ENCODE measurements at places on chromosomes 16 and 17.

GRCh38 chr17:64634218-64634617 is 27.9 kb downstream of the SMURF2 start:
- no peak for DNase-seq

DNA sequence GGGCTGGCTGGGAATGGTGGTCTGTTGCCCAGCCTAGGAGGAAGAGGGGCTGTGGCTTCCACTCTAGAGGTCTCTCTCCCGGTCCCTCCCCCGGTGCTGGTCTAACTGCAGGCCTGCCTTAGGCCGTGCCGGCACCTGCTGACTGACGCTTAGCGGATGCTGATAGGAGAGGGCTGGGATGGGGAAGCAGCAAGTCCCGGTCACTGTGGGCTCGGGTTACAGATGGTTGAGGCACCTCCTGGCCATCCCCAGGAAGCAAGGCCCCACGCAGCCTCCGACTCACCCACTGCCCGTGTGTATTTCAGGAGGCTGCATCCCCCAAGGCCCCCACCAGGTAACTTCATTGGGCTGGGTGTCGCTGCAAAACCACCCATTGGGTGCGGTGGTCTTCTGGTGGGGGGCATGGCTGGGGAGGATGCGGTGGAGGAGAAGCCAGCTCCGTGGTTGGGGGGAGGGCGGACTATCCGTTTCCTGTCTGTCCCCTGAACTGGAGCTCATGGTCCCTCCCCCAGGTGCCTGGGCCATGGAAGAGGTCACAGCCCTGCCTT is 278.9 kb downstream of the SEC14L1 start:
- DNase-seq, result no peak

DNA sequence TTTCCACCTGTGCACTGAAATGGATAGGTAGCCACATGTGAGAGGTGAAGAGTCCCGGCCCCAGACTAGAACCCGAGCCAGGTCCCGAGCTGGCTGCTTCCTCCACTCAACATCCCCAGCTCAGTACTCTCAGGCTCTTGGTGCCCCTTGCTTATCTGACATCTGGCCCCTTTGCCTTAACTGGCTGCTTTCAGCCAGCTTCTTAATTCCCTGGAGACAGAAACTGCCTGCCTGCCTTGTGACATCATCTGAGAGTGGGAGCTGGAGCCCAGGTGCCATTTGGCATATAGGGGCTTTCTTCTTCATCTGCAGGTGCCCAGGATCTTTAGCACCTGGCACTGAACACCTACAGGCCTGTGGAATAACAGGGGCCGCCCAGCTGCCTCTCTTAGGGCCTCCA is 8.9 kb downstream of the CHAD start:
- no peak for DNase-seq

- no peak for DNase-seq
Measured at GRCh38 chr17:70271200-70271599, 101.9 kb downstream of the KCNJ2 start.

GRCh38 chr16:53612003-53612402 is 91.7 kb downstream of the RPGRIP1L start:
- no peak for DNase-seq

- DNase-seq, result no peak
Measured at GRCh38 chr16:65665586-65665985, 543.7 kb upstream of the CDH11 start.

DNA sequence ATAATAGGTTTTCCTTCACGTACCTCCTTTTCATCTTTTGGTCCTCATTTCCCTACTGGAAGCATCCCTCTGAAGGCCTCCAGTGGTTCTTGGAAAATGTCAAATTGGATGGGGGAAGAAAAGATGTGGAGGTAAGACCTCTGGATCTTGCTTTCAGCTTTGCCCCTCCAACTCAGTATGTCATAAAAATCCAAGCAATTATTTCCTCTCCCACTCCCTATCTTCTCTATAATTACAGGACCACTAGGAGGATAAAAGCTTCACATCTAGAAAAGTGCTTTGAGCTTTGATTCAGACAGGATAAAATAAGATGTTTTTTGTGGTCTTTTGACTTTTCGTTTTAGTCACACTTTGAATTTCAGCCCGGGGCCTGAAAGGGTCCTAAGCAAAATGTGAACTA is 1.7 kb downstream of the TTLL6 start:
- no peak for DNase-seq

GRCh38 chr17:51676691-51677487 is 416.5 kb downstream of the UTP18 start:
- no peak for DNase-seq

- no peak for DNase-seq
Measured at GRCh38 chr16:88448461-88449266, 4.4 kb upstream of the ZFPM1 start.

DNA sequence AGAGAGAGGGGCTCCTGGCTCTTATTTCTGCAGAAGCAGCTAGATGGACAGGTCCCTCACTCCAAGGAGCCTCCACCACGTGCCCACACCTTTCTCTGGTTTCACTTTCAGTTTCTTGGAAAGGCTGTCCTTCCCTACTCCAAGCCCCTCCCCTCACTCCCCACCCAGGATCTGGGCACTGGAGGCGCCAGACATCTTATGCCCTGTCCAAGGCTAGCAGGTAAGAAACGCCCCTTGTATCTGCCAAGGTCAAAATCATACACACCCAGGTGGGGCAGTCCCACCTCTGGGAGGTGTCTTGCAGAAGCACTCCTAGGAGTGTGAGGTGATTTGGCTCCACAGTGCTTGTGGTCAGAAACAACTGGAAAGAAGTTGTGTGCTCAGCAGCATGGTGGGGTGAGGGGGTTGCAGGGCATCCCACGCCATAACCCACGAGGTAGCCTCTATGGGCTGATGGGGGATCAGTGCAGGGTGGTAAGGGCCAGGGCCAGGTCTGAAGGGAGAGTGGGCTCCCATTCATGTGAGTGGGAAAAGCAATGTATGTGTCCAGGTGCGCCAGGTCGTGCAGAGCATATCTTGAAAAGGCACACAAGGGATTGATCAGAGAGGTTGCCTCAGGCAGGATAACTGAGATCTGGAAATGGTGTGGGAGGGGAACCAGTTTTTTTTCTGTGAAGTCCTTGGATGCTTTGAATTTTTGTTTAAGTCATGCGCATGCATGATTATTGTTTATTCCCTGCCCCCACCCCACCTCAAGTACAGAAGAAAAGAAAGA is 31.8 kb upstream of the PRM1 start:
- no peak for DNase-seq

GRCh38 chr17:46025060-46025459 is 26.0 kb downstream of the STH start:
- DNase-seq, result no peak

DNA sequence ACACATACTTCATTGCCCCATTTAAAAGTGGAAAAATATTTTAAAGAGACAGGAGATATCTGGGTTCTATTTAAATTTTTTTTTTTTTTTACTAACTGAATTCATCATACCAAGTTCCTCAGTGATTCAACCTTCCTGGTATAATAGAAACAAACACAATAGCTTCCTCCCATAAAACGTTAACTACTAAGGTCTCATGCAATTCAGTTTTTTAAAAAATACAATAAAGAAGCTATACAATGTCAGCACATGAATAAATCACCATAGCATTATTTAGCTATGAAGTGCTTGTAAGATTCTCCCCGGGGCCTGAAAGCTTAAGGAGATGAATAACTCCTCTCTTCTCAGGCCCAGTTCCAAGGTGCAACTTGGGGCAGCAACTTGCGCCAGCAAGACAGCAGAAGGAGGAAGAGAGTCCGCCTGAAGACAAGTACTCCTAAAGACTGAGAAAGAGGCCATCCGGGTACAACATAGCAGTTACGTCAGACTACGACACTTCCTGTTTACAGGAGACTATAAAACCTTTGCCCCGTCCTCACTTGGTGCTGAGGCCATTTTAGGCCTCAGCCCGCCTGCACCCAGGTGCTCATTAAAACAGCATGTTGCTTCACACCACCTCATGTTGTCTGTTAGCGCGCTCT is 81.5 kb downstream of the MYO1D start:
- no peak for DNase-seq

GRCh38 chr16:84003038-84003437 is 35.0 kb downstream of the NECAB2 start:
- no peak for DNase-seq

- DNase-seq, result no peak
Measured at GRCh38 chr16:2586241-2586640, 48.4 kb downstream of the PDPK1 start.

- DNase-seq, result peak; percentile 83
Measured at GRCh38 chr17:75033346-75034235, 13.2 kb downstream of the ATP5PD start.

GRCh38 chr16:106623-107324 is 28.7 kb downstream of the MPG start:
- peak; percentile 81 for DNase-seq

DNA sequence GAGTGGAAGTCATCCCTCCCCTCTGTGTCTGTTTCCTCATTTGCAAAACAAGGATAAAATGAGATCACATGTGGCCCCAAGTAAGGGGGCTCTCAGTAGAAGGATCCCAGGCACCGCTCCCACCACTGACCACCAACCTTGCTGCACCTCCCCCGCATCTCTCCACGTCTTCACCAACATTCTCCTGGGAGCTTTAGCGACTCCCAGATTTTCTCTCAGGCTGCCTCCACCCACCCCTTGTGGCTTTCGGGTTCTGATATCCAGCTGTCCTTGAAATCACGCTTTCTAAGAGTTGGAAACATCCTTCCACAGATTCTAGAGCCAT is 16.4 kb upstream of the NTN1 start:
- no peak for DNase-seq

DNA sequence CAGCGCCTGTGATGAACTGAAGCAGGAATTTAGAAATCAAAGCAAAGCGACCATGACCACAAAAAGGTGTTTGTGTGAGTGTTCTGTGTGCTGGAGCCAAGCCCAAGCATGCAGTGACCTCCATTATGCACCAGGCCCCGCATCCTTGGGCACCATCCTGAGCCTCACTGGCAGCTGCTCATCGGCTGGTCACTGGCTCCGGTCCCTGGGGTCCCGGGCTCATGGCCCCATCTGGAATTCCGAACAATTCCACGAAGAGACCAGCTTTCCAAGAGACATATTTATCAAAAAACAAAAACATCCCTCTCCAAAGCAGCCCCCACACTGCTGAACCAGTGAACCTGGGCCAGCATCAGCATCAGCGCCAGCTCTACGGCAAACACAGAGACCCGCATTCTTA is 15.2 kb upstream of the ZNF469 start:
- no peak for DNase-seq

- DNase-seq, result no peak
Measured at GRCh38 chr16:54385141-54385540, 98.6 kb upstream of the IRX3 start.

DNA sequence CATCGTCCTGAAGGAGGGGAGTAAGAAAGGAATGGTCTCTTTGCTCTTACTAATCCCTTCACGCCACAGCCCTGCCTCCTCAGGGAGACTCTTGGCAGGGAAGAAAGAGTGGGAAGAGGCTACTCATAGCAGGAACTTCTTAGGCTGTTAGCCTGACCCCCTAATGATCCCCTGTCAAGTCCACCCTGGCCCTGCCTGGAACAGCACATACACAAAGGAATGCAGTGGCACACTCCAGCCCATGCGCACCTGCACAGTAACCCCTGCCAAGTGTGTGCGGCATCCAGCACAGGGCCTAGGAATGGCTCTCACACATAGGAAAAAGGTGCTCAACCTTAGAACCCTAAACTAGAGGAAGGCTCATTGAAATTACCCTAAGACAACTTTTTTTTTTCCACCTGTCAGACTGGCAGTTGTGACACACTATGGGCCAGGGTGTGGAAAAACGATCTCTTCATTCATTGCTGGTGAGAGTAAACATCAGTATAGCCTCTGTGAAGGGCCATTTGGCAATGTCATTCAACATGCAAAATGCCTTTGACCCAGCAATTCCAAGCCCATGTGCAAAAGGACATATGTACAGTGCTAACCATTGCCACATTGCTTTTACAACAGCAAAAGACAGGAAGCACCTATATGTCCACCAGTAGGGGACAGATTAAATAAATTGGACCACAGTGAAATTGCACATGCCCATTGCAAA is 50.1 kb downstream of the PIMREG start:
- no peak for DNase-seq

- no peak for DNase-seq
Measured at GRCh38 chr16:79305074-79305473, 295.5 kb downstream of the MAF start.

GRCh38 chr17:72430611-72431432 is 310.0 kb downstream of the SOX9 start:
- no peak for DNase-seq

GRCh38 chr16:65846210-65846602 is 520.3 kb upstream of the CDH5 start:
- no peak for DNase-seq

- peak; percentile 48 for DNase-seq
Measured at GRCh38 chr17:44203731-44204440, 4.2 kb upstream of the ATXN7L3 start.

- DNase-seq, result no peak
Measured at GRCh38 chr16:86775511-86775921, 197.2 kb downstream of the FOXL1 start.

- no peak for DNase-seq
Measured at GRCh38 chr17:66789093-66789492, 45.8 kb upstream of the CACNG5 start.

GRCh38 chr16:57532266-57532625 is 4.1 kb downstream of the CCDC102A start:
- DNase-seq, result no peak

GRCh38 chr16:14155572-14156190 is 84.6 kb downstream of the MRTFB start:
- no peak for DNase-seq

DNA sequence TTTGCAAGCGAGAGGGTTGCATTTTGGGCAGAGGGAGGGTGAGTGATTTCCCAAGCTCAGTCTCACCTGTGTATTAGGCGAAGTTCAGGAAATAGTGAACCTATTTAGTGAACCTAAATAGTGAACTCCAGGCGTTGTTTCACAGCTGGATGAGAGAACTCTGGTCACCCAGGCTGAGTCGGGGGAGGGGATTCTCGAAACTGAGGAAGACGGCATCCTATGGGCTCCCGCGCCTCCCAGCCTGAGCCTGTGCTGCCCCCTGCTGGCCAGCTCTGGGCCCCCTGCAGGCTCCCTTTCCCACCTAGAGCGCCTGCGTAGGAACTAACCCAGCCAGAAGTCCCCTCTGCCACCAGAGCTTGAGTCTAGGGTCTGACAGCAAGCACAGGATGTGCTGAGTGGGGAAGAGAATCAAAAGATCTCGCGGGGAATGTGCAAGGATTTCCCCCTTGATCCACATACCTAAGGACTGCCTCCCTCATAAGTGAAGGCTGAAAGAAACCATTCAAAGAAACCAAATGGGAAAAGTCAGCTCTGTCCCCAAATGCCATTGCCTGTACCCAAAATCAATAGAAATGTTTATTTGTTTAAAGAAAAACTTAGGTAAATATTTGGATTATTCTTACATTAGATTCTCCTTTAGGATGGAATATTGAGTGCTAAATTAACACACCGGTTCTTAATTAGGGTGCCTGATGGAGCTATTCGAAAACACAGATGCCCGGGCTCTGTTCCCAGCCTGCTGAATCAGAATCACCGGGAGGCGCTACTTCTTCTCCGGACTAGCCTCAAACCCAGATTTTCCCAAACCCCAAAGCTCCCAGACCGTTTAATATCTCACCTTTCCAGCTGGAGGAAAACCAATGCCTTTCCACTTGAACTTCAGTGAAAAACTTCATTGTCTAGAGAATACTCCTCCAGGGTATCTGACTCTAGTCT is 14.8 kb upstream of the MARVELD3 start:
- DNase-seq, result peak; percentile 25

All from HCEC 1CT (cell line).